CD8-positive, alpha-beta memory T cell (primary cell): ENCODE measurements at places on chromosomes 11 and 22. TPM values are rescaled to one million over a fixed set of nuclear protein-coding genes. Genes with fewer than 3 reads are reported as not detected.

The GPHA2 gene
- total RNA-seq: not detected

DNA sequence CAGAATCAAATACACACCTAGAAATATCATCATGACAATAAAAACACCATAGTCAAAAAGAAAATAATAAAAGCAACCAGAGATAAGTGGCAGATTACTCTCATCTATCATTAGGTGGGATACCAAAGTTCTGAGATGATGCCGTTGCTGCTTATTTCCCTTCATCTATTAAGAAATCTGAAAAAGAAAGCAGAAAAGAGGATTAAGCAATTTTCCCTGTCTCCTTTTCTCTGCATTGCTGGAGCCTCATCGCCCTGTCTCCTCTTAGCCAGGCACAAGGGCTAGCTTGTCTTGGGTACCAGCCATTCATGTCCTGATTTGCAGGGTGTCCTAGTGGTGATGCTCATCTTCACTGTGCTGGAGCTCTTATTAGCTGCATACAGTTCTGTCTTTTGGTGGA, 3.9 kb upstream of the MS4A14 start:
- no peak for DNase-seq

DNA sequence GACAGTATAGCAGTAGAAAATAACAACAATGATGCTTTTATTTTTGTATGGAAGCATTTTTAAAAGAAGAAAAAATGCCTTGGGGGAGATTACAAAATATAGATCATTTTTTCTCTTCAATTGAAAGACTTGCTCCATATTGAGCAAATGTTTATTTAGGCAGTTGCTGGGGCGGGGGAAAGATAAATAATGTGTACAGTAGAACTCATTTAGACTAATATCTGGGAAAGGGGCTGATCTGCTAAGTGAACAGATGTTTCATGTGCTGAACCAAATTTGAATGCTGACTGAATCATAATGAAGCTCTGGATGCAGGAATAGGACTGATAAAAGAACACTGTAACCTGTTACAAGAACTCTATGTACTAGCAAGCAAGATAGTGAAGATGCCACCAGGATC, 457.1 kb upstream of the TENM4 start:
- no peak for DNase-seq

The PRDM11 gene
- total RNA-seq: 7.7 TPM

- DNase-seq: no peak
Measured at GRCh38 chr22:23781065-23781464, 5.7 kb upstream of the SMARCB1 start.
